ENCODE measurements at places on chromosomes 3 and 15.
A peak's percentile ranks its signal among the peaks of the same experiment; 100 is the strongest.

GRCh38 chr3:13219902-13220296, 146.7 kb upstream of the IQSEC1 start:
- no peak for DNase-seq

- peak; percentile 8 for DNase-seq
Observed at GRCh38 chr3:632571-633170, 436.1 kb downstream of the CHL1 start.

DNA sequence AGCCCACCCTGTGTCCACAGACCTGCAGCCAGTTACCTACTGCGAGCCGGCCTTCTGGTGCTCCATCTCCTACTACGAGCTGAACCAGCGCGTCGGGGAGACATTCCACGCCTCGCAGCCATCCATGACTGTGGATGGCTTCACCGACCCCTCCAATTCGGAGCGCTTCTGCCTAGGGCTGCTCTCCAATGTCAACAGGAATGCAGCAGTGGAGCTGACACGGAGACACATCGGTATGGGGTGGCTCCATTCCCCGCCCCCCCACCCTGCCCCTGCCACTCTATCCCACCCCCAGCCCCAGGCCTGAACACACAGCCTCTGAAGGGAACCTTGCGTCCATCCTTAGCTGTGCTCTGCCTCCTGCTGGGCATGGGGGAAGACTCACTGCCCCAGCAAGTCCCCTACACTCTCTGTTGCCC, 73.2 kb downstream of the AAGAB start:
- peak; percentile 22 for DNase-seq

GRCh38 chr3:169173636-169174035, 489.9 kb downstream of the MECOM start:
- DNase-seq = no peak

GRCh38 chr3:193744048-193744821, 151.2 kb downstream of the OPA1 start:
- no peak for DNase-seq

- no peak for DNase-seq
Observed at GRCh38 chr3:169179722-169180121, 483.8 kb downstream of the MECOM start.

DNA sequence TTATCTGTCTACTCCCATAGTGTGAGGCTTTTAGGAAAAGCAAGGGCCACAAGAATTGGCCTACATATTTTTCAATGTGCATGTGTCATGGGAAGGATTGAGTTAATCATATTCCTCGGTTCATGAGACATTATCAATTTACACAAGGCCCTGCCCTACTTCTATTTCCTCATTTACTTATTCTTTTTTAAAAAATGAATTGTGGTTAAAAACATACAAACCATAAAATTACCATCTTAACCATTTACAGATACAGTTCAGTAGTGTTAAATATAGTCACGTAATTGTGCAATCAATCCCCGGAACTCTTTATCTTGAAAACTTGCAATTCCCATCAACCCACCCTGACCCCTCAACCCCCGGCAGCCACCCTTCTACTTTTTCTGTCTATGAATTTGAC, 284.0 kb upstream of the GADL1 start:
- DNase-seq = no peak

GRCh38 chr3:76586471-76586870, 453.4 kb upstream of the ROBO2 start:
- DNase-seq = no peak

DNA sequence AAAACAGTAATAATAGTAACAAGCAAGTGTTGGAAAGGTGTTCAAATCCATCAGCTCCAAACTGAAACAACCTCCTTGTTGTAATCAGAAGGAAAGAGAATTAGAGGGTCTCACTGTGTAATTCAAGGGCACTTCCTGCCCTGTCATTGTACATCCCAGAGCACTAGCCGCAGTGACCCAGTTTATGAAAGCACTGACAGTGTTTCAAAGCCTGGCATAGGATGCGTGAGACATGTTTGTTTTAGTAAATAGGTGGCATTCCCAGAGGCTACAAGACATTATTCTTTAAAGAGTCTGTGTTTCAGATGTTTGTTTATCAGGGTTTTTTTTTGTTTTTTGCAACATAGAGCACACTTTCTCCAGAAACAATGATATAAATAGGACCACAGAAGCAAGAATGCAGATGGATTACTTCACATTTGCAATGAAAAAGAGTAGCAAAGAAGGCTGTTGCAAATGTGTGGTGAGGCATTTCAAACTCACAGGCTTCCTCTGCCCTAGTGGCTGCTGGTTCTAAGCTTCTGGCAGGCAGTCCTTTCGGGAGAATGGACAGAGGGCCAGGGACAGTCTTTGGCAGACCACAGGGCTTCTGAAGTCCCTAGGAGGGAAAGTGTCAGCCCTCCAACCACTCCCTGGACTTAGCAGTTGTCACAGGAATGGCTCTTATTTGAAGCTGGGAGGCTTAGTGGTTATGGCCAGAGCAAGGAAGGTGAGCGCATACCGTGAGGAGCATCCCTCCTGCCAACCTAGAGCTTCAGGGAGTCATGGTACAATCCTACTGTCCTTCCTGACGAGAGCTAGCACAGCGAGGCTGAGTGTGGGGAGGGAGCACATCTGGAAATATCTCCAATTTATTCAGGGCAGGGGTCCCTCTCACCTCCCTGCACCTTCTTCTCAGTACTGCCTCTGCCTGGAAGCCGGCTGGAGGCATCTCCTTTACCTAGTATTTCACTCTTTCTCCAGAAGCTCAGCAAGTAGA, 31.4 kb upstream of the TIPARP start:
- no peak for DNase-seq

Data from CD4-positive, alpha-beta T cell treated with Interleukin-21 for 1 hour (primary cell).